ENCODE measurements at places on chromosomes 6 and 20.

DNA sequence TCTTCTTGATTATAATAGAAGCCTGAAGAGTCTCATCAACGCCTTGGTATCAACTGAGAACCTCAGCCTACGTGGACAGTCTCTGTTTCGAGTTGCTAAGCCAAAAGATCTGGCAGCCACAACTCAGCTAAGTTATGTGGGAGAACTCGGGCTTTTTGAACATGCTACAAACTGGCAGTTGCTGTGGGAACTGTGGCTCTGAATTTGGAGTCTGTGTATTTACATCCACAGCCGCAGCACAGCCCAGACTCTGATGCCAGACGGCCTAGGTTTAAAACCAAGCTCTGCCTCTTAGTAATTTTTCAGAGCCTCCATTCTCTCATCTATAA lies 35.8 kb downstream of the RIPOR2 start:
- no peak for DNase-seq

DNA sequence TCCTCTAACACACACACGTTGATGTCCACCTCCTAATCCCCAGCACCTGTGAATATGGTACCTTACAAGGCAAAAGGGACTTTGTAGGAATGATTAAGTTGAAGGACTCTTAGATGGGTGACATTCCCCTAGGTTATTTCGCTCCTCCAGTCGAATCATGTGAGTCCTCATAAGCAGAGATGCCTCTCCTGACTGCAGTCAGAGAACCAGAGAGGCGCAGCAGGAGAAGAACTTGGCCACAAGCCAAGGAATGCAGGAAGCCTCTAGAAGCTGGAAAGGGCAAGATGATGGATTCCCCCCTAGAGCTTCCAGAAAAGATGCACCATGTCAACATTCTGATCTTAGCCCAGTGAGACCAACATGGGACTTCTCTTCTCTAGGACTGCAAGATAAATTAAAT lies 133.1 kb upstream of the PTPRT start:
- DNase-seq: no peak

GRCh38 chr20:63032861-63033793 lies 26.4 kb upstream of the BHLHE23 start:
- DNase-seq: no peak

GRCh38 chr6:14723535-14724086 lies 522.3 kb upstream of the JARID2 start:
- no peak for DNase-seq

GRCh38 chr6:134247844-134248580 lies 69.9 kb downstream of the SGK1 start:
- DNase-seq: no peak

DNA sequence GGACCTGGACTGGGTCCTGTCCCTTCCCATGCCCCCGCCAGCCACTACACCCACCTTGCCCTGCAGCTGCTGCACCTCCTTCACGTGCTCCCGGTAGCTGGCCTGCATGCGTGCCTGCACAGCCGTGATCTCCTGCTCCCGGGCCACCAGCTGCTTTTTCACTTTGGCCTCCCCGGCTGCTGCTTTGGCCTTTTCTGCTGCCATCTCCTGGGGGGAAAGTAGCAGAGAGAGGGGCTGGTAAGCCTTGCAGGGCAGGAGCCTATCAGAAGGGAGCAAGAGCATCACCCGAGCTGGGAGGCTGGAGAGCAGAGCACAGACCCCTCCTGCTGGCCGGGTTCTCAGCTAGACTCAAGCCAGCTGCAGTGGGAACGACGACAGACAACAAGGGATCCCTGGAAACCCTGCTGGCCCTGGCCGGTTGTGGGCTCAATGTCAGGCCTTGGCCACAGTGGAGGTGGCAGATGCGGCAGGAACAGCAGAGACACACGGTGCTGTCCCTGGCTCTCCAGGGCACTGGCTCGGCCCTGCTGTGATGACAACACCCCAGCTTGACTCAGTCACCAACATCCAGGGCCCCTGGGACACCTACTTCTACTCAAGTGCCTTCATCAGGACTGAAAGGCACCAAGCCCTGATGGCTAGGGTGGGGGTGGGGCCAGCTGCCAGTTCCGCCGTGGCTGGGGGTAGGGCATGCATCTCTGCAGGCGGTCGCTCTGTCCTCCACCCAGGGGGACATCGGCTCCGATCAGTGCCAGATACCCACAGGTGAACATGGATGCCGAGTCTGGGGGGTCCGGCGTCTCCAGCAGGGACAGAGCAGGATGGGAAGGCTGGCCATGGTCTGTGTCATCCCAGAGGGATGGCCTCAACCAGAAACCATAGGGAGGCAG lies 45.3 kb downstream of the RRBP1 start:
- DNase-seq: no peak

- DNase-seq: no peak
Observed at GRCh38 chr6:167479901-167480648, 155.2 kb downstream of the TTLL2 start.

GRCh38 chr6:125931733-125932450 lies 24.7 kb upstream of the HINT3 start:
- DNase-seq: no peak

- no peak for DNase-seq
Observed at GRCh38 chr6:33252759-33253158, 18.9 kb downstream of the VPS52 start.

GRCh38 chr20:6501061-6501460 lies 266.4 kb upstream of the BMP2 start:
- DNase-seq: no peak

DNA sequence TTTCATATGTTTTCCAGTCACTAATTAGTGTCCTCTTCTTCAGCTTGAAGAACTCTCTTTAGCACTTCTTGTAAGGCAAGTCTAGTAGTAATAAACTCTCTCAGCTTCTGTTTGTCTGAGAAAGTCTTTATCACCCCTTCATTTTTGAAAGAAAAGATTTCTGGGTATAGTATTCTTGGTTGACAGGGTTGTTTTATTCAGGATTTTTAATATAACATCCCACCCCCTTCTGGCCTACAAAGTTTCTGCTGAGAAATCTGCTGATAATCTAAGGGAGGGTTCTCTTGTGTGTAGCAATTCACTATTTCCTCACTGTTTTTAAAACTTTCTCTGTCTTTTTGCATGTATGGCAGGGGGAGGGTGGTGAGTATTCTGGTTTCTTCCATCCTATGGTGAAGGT lies 9.6 kb upstream of the WFDC11 start:
- no peak for DNase-seq
